CD4-positive, alpha-beta T cell treated with Interleukin-15 for 4 hours (primary cell): ENCODE measurements at places on chromosomes 11 and 22.

GRCh38 chr11:1668911-1669473 lies 28.0 kb upstream of the KRTAP5-6 start:
- DNase-seq = no peak

DNA sequence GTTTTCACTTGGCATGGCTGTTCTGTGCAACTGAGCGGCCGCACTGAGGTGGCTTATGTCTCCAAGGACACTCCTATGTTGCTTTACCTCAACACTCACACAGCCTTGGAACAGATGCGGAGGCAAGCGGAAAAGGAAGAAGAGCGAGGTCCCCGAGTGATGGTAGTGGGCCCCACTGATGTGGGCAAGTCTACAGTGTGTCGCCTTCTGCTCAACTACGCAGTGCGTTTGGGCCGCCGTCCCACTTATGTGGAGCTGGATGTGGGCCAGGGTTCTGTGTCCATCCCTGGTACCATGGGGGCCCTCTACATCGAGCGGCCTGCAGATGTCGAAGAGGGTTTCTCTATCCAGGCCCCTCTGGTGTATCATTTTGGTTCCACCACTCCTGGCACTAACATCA lies 2.1 kb downstream of the CLP1 start:
- DNase-seq = no peak

- DNase-seq = no peak
Measured at GRCh38 chr11:79697905-79698304, 257.1 kb upstream of the TENM4 start.

GRCh38 chr11:4697585-4697984 lies at the start of gene OR51E2:
OR51E2 (minus strand) TSS chr11:4697853; CDS start chr11:4682711, 15,142 bp downstream.
- DNase-seq = no peak

GRCh38 chr11:76062733-76063132 lies 143.6 kb downstream of the WNT11 start:
- no peak for DNase-seq

DNA sequence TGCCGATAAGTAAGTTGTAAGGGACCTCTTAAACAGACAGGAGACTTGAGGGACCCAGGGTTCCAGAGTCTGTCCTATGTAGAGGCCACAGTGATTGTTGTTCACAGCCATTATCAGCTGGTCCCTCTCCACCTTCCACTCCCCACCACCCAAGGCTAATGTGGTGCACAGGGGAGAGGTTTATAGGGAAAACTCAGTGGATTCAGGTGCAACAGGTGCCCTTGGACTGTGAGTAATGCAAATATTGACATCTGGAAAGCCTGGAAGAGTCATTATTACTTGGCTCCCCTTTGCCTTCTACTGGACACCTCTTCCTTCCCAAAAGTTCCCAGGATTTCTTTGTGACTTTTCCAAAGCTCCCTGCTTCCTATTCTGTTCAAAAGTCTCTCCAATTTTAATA lies 441.1 kb upstream of the CCDC90B start:
- DNase-seq = no peak

- no peak for DNase-seq
Measured at GRCh38 chr11:71418643-71419042, 29.6 kb downstream of the DHCR7 start.

GRCh38 chr11:76676636-76677457 lies 6.3 kb upstream of the LRRC32 start:
- DNase-seq = no peak

GRCh38 chr11:71489311-71490043 lies 36.5 kb downstream of the NADSYN1 start:
- DNase-seq = no peak

DNA sequence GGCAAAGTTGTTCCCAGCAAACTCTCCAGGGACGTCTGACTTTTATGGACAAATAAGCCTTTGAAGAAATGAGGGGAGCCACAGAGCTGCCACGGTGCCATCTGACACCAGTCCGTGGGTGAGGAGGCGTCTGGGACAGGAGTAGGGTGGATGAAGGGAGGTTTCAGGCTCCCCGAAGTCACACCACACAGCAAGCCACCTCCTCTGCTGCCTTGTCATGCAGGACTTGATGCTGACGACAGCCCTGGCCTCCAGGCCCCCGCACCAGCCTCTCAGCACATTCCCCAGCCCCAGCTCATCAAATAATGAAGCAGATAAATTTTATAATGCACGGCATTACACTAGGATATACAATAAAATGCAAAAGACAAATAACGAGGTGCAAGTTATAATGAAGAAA lies 156.5 kb downstream of the CEP164 start:
- no peak for DNase-seq
